ENCODE measurements at places on chromosomes 1 and 21. TPM values are rescaled to one million over a fixed set of nuclear protein-coding genes. Genes with fewer than 3 reads are reported as not detected.

- H3K27ac ChIP-seq: peak overlapping the region; percentile 27
- H3K4me3 ChIP-seq: no peak overlapping the region
- H3K27me3 ChIP-seq: no peaks in the 10 kb centered on the region
Measured at GRCh38 chr1:197671140-197671539, 104.1 kb downstream of the DENND1B start.

GRCh38 chr1:94998748-94999147, 71.8 kb upstream of the CNN3 start:
- no peak overlapping the region for H3K4me3 ChIP-seq
- DNase-seq: no peak
- no peaks in the 10 kb centered on the region for H3K27me3 ChIP-seq

GRCh38 chr21:43984905-43985689, 27.0 kb upstream of the TRAPPC10 start:
- H3K27me3 ChIP-seq: peaks cover 12% of the 10 kb centered on the region
- no peak overlapping the region for H3K27ac ChIP-seq
- no peak for DNase-seq

DNA sequence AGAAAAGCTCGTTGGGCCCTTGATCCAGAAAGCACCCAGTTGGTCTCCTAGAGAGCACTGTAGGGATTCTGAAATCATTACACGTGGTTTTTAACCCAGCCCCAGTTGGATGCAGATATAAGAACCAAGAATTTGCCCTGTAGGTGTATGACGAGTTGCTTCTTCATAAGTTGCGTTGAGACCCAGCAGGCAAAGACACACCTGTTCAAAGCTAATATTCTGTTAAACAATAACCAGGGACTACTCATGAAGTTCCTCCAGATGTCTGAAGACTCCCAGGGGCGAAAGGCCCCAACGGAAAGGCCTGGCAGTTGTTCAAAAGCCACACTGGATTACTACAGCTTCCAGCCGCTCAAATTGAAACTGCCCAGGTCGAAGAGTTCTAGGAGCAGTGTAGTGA, 88.6 kb upstream of the HNRNPU start:
- no peaks in the 10 kb centered on the region for H3K27me3 ChIP-seq
- H3K36me3 ChIP-seq: no peaks in the 10 kb centered on the region
- peaks cover 24% of the 10 kb centered on the region for H3K4me1 ChIP-seq
- peak; percentile 85 for DNase-seq

Gene LCE6A
- not detected for polyA plus RNA-seq

Gene BRINP3
- polyA plus RNA-seq: 34.4 TPM

Gene MPL
- 0.21 TPM for polyA plus RNA-seq

Gene RASAL2
- polyA plus RNA-seq: 17.0 TPM
